Esophagus squamous epithelium (tissue), 5 donors: ENCODE measurements at places on chromosomes 12 and 14.

GRCh38 chr12:11868027-11868426, 202.7 kb upstream of the BCL2L14 start:
- no peak for DNase-seq

- no peak for DNase-seq
These were observed 21.7 kb downstream of the XRCC3 start for GRCh38 chr14:103693515-103693914.

GRCh38 chr14:76777721-76778120, 16.5 kb downstream of the VASH1 start:
- DNase-seq: no peak

DNA sequence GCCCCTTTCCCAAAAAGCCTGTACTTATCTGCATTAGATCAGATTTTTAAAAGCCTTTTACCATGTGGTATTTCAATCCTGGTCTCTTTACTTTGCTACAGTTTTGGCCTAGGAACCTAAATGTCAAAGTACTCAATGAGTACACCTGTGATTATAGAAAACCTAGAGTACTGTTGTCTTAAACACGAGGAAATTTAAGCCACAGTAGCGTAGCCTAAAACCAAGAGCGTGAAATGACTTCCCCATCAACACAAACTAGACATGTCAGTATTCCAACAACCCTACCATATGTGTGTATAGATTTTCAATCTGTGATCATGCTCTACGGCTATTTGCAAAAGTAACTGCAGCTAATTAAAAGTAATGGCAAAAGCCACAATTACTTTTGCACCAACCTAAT, 52.7 kb upstream of the OR5AU1 start:
- no peak for DNase-seq

GRCh38 chr12:77406219-77406905, 341.0 kb upstream of the E2F7 start:
- no peak for DNase-seq
